ENCODE measurements at places on chromosomes 3 and 15.

DNA sequence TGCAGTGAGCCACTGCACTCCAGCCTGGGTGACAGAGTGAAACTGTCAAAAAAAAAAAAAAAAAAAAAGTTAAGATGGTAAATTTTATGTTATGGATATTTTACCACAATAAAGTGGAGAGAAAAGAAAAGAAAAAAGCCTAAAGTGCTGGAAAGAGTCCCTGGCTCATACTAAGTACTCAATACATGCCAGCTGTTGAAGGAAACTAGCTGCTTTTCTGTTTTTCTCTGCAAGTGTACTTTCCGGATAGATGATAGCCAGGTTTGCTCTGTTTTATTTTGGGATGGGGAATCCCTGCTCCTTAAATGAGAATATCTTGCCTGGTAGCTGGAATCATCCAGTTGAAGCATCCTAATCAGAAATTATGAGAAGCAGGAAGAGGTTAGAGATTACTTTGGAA is 10.9 kb downstream of the EID1 start:
- no peak for DNase-seq

- DNase-seq: no peak
Measured at GRCh38 chr3:18082551-18083272, 340.3 kb upstream of the TBC1D5 start.

GRCh38 chr3:114418724-114419543 is 125.1 kb downstream of the TIGIT start:
- DNase-seq: no peak

- no peak for DNase-seq
Measured at GRCh38 chr3:43025423-43025822, 46.3 kb downstream of the GASK1A start.

DNA sequence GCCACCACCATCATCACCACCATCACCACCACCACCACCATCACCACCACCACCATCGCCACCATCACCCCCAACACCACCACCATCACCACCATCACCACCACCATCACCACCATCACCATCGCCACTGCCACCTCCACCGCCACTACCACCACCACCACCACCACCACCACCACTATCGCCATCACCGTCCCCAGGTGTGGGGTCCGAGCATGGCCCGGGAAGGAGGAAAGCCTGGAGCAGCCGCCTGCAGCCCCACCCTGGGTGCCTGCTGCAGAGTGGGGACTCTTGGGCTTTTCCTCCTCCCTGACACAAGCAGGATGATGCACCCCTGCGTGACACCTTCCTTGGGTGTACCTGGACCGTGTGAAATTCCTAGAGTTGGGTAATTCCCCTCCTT is 43.9 kb downstream of the MUC4 start:
- DNase-seq: no peak

DNA sequence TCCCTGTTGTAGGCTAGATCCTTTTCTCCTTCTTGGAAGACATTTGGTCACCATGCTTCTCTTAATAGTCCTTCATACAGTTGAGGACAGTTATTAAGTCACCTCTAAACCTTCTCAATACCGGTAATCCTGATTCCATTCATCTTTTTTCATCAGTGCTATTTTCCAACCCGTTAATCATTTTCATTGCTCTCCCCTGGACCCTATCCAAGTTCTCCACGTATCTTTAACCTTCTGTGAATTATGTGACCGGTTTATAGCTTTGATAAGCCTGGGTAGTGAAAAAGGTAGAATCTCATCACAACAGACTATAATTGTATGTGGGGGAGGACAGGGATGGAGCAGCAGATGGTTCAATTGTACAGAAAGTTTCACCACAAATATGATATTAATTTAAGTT is 168.5 kb downstream of the MECOM start:
- DNase-seq: no peak

DNA sequence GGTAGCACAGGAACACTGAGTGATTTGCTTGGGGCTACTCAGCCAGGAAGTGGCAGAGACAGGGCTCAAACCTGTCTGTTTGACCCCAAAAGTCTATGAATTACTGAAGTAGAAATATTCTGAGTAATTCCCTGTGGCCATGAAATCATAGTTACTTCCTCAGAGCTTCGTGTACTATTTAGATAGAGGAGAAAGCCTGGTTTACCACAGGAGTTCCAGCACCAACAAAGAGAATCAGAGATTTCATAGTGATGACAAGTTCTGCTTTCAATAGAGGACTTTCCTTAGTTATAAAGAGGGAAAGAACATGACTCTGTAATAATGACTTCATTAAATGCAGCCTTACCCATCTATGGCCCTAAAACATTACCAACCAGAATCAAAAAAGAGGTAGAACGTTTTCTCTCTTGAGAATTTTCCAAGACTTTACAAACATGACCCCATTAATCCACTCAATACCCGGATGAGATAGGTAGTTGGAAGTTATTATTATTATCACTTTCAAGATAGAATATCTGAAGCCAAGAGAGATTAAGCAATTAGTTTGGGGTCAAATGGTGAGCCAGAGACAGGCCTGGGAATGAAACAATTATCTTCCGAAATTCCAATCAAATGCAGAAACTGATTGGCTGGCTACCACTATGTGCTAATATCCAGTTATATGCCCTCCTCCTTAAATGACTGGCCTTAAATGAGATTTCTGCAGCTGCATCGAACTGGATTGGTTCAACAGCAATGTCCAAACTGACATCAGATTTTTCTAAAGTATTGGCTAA is 13.6 kb upstream of the WNT5A start:
- no peak for DNase-seq

DNA sequence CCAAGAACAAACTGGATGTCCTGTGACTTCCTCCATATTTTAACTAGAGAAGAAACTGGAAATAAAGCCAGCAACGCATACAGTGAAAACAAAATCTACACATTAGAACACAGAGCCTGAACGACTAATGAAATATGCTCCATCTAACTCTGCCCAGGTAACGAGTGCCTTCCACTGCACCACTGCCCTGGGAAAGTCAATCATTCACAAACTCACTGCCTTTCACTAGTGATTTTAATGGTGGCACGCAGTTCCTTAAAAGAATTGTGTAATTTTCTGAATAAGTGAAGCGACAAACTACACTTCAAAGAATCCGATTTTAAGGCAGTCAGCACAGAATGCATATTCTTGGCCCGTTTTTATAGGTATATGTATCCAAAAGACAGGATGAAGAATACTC is 416.0 kb downstream of the SHQ1 start:
- no peak for DNase-seq

DNA sequence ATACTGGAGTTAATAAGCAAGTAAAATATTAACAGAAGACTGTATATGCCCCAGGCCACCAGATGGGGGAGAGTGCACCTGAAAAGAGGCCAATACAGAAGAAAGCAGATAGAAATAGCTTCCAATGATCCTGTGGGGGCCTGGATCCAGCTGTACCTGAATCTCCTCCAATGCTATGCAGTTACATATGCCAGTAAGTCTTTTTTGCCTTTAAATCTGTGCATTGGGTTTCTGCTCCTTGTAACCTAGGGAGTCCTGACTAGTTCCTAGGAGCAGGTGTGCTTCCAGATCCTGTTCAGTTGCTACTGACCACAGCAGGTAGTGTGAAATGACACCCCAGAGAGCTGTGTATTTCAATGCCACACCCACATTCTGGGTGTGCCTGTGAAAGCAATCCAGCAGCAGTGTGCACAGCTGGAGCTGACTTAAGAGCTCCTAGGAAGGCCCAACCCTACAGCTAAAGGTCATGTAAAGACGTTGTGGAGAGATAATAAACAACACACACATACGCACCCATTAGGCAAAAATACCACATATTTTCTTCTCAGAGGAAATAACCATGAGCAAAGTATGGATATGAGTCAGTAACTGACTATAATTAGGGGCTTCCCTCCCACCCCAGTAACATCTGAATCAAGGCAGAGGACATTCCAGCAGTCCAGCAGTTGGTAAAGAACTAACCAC is 62.2 kb upstream of the AKAP13 start:
- DNase-seq: no peak

GRCh38 chr15:28123408-28124023 is 24.4 kb upstream of the OCA2 start:
- peak; percentile 85 for DNase-seq

GRCh38 chr3:196813903-196814302 is 53.8 kb upstream of the SENP5 start:
- no peak for DNase-seq

GRCh38 chr15:94912760-94913159 is 681.4 kb downstream of the MCTP2 start:
- DNase-seq: no peak

DNA sequence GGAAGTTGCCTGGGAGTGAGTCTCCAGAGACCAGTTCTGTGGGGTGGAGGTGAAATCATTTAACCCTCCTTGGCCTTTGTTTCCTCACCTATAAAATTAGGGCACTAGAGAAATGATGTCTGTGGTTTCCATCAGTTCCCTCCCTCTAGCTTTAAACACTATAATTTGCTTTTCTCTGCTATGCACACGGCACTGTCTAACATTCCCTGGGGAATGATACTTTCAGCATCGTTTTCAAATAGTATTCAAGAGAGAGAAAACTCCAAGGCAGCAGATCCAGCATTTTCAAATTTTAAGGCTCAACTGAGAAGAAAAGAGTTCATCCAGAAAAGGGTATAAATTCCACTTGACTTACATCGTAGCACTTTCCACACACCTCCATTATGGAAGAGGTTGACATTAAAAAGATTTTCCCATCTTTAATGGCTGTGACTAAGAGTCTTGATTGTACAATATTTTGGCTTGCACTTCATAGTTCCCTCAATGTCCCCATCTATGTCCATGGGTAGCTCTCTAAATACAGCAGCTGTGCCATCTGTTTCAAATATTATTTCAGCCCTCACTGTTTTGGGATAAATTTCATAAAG is 137.7 kb upstream of the ZPLD1 start:
- no peak for DNase-seq

- no peak for DNase-seq
Measured at GRCh38 chr3:14605067-14605466, 46.5 kb upstream of the CCDC174 start.

DNA sequence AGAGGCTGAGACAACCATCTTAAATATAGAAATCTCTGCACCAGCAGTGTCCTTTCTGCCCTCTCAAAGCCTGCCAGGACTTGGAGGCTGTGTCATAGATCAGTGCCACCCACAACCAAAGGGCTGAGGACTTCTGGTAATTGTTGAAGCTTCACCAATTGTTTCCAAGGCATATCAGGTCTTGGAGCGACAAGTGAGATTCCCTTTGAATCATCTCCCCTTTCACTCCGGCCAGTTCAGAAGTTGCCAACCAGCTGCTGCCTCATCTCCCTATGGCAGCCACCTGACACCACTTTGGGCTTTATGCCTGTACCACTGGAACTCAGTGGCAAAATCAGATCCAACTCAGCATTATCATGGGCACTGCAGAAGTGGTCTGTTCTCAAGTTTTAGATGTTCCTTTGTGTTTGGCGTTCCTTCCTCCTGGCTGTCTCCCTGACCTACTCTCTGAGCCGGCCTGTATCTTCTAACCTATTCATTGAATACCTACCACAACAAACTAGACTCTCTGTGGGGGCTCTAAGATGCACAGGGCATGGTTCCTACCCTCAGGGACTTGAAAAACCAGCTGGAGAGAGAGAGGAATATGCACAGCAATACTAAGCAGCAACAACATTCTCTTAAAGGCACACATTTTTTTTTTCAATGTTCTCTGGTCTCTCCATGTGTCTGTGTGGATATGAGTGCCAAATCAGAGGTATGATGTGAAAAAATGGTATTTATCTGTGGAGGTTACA is 90.8 kb upstream of the PFN2 start:
- no peak for DNase-seq

DNA sequence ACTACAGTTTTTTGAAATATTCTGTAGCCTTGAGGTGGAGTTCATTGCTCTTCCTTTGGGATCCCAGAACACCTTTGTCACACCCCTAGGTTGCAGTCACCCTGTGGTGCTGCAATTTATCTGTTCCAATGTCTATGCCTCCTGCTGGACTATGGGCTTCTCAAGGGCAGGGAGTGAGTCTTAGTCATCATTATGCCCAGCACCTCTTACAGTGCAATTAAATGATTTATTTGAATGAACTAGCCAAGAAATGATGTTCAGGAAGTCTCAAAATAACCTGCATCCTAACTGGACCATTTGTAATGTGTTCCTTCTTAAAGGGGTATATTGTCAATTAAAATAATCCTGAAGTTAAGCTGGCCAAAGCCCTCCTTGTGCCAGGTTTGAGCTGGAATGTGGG is 28.5 kb downstream of the SHC4 start:
- DNase-seq: no peak

- DNase-seq: no peak
Measured at GRCh38 chr15:48416301-48416700, 85.1 kb downstream of the DUT start.

DNA sequence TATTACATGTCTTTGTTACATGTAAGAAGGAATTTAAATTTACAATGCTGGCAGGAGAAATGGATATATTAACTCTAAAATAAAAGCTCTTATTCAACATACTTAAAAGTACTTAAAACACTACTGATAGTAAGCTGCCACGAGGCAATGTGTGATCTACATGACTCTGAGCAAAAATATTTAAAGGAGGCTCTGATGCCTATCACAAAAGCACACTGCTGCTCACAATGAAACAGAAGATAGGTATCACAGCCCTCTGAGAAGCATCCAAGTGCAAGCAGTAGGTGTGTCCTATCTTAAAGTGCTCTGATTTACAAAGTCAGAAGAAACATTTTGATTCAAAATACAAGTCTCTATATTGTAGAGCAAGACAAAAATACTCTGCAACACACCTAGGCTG is 371.2 kb upstream of the WNT5A start:
- no peak for DNase-seq

DNA sequence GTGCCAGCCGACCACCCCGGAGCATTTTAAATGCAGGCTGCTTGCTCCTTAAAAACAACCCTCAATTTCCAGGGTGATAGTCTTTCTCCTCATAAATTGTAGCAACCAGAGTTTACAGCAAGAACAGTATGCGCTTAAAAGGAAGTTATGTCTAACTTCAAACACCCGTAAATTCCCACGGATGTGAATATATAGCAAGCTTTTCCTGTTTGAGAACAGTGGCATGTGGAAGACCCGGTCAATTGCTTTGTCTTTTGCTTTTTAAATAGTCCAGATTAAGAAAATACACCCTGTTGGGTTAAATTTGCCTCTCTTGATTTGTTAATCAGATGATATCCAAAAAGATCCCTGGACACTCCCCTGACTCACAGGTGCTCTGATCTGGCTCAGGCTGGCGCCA is 20.8 kb downstream of the MRPS25 start:
- no peak for DNase-seq

GRCh38 chr3:119747357-119747756 is 34.5 kb upstream of the NR1I2 start:
- no peak for DNase-seq

GRCh38 chr3:142651711-142652110 is 55.5 kb downstream of the PLS1 start:
- no peak for DNase-seq

- DNase-seq: no peak
Measured at GRCh38 chr3:65408531-65409175, 630.1 kb downstream of the MAGI1 start.

DNA sequence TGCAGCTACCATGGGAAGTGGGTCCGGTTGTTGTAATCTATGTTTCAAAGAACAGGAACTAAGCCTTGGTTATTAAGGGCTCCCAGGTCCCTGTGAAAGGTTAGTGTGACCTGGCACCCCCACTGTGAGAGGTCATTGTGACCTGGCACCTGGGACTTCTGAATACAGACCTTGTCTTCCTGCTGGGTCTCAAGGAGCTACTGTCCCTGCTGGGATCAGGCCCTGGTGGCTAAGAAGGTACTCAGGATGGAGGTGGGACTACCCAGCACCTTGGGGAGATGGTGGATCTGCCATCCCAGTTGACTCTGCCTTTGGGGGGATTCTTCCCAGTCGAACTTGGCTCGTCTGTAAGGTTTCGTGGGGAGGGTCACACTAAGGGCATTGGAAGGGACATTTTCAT is 10.3 kb upstream of the SLCO2A1 start:
- DNase-seq: no peak

GRCh38 chr3:183779896-183780465 is 45.4 kb downstream of the MAP6D1 start:
- DNase-seq: no peak
